ENCODE measurements at places on chromosomes 7 and 10. TPM values are rescaled to one million over a fixed set of nuclear protein-coding genes. Genes with fewer than 3 reads are reported as not detected.

CLDN4 gene
- total RNA-seq = not detected

ATRNL1 gene
- total RNA-seq = 0.26 TPM

ZNF438 gene
- 3.2 TPM for total RNA-seq

C10orf67 gene
- 0.07 TPM for total RNA-seq

TBL2 gene
- 41.4 TPM for total RNA-seq

TMEM229A gene
- total RNA-seq = not detected

SPDYE2B gene
- not detected for total RNA-seq

CELF2 gene
- total RNA-seq = 95.5 TPM

OPALIN gene
- total RNA-seq = not detected

SLC18A3 gene
- total RNA-seq = not detected

GPRIN2 gene
- total RNA-seq = not detected

SPDYE1 gene
- not detected for total RNA-seq
